Liver (tissue), 10 donors: ENCODE measurements at places on chromosomes 11 and 22. TPM values are rescaled to one million over a fixed set of nuclear protein-coding genes. Genes with fewer than 3 reads are reported as not detected.

DNA sequence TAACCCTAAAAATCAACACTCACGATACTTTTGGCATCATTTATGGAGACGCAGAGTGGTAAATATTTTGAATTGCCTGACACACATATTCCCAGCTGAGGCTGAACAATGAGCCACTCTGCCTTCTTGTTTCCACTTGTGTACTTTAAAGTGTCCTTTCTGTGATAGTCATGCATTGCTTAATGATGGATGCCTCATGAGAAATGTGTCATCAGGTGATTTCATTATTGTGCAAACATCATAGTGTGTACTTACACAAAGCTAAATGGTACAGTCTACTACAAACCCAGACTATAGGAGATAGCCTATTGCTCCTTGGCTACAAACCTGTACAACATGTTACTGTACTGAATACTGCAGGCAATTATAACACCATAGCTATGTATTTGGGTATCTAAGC, 44.2 kb downstream of the MRE11 start:
- H3K27me3 ChIP-seq, result no peaks in the 10 kb centered on the region
- no peak overlapping the region for H3K4me3 ChIP-seq
- peaks cover 18% of the 10 kb centered on the region for H3K36me3 ChIP-seq
- H3K27ac ChIP-seq, result no peak overlapping the region

DNA sequence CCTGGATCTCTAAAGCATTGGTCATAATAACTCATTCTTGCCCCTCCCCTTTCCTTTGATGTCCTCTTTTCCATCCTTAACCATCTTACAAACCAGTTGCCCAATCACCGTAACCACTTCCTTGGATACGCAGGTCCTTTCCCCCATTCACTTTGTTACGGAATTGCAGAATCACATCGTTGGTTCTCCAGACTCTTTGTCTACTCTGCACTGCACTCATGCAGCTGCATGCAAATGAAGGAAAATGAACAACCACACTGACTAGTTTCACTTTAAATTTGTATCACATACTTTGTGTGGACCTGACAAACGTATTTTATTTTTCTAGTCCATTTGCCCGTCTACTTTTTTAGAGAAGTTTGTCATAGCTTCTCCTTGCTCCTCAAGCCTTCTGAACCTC, 69.9 kb downstream of the SLC5A12 start:
- H3K27me3 ChIP-seq, result no peaks in the 10 kb centered on the region
- no peak overlapping the region for H3K4me3 ChIP-seq
- H3K36me3 ChIP-seq, result no peaks in the 10 kb centered on the region
- no peak overlapping the region for H3K27ac ChIP-seq
- H3K4me1 ChIP-seq, result no peaks in the 10 kb centered on the region

GRCh38 chr22:22976033-22976922, 88.7 kb downstream of the IGLL5 start:
- H3K36me3 ChIP-seq, result no peaks in the 10 kb centered on the region
- H3K4me3 ChIP-seq, result no peak overlapping the region
- H3K27ac ChIP-seq, result peak overlapping the region; percentile 11

DNA sequence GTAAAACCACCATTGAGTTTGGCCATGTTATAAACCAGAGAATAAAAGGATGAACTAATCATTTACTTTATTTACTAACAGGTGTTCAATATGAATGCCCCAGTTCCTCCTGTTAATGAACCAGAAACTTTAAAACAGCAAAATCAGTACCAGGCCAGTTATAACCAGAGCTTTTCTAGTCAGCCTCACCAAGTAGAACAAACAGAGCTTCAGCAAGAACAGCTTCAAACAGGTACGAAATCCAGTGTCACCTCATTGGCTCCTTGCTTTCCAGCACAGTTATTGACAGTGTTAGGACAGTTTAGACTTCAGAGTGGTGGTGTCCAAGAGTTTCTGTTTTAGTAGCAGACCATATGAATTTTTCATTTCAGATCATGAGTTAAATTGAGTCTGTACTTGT, 13.6 kb upstream of the NAT10 start:
- H3K27me3 ChIP-seq, result no peaks in the 10 kb centered on the region
- DNase-seq, result no peak
- peaks cover 87% of the 10 kb centered on the region for H3K36me3 ChIP-seq
- H3K4me1 ChIP-seq, result no peaks in the 10 kb centered on the region
- H3K4me3 ChIP-seq, result no peak overlapping the region

GRCh38 chr11:4050138-4050537, 44.5 kb upstream of the RRM1 start:
- no peak overlapping the region for H3K4me3 ChIP-seq
- DNase-seq, result no peak
- no peaks in the 10 kb centered on the region for H3K27me3 ChIP-seq

- H3K4me3 ChIP-seq, result no peak overlapping the region
- no peaks in the 10 kb centered on the region for H3K4me1 ChIP-seq
- H3K36me3 ChIP-seq, result no peaks in the 10 kb centered on the region
- DNase-seq, result no peak
Measured at GRCh38 chr11:107496011-107496410, 38.4 kb upstream of the CWF19L2 start.

OR4D5 gene
- total RNA-seq, result 0.19 TPM

OR6A2 gene
- 0.08 TPM for total RNA-seq

SLC5A4 gene
- 0.75 TPM for total RNA-seq

RASL10A gene
- 0.79 TPM for total RNA-seq

ARHGAP32 gene
- total RNA-seq, result 2.4 TPM

KDM4E gene
- total RNA-seq, result not detected

GSTT2B gene
- 8.0 TPM for total RNA-seq
